ENCODE measurements at places on chromosomes 5 and 9. TPM values are rescaled to one million over a fixed set of nuclear protein-coding genes. Genes with fewer than 3 reads are reported as not detected.

DNA sequence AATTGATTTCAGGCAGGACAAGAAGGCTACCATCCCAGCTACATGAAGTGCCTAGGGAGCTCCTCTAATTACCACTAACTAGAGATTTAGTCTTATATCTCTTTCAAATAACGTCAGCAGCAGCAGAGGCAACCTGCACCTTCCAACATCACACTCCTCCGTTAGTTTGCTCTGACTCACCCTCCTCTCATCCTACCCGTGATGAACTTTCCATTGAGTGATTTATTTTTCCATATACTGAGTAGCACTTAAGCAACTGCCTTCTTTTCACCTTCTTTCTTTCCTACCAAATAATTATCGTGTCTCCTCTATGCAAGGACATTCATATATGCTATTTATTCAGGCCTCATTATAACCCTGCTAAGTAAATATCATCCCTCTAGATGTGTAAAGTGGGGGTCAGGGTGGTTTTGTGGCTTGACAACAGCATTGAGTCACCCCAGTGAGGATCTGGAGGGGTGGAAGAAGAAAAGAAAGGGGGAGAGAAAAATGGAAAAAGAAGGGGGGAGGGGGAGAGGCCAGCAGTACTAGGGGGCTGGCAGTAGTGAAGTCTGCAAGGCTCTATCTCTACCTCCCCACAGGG, 64.6 kb upstream of the CAST start:
- DNase-seq = no peak
- no peak overlapping the region for H3K27ac ChIP-seq
- H3K27me3 ChIP-seq = no peaks in the 10 kb centered on the region
- no peaks in the 10 kb centered on the region for H3K36me3 ChIP-seq
- no peaks in the 10 kb centered on the region for H3K4me1 ChIP-seq
- H3K4me3 ChIP-seq = no peak overlapping the region

DNA sequence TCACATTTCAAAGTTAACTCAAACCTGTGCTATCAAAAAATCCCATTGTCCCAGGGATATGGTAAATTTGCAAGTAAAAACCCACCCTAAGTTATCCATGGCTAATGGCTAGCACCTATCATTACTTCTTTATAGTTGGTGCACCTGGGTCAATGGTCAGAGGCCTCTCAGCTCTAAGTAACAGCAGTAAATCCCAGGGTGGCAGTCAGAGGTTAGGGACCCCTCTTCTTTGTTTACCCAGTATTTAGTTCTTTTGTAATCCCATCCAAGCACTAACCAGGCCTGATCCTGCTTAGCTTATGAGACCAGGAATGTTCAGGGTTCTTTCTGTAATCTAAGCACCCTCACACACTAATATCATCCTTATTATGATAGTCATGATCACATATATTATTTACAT, 52.1 kb upstream of the WWC1 start:
- DNase-seq = no peak
- no peak overlapping the region for H3K27ac ChIP-seq
- no peaks in the 10 kb centered on the region for H3K36me3 ChIP-seq
- no peak overlapping the region for H3K4me3 ChIP-seq

DNA sequence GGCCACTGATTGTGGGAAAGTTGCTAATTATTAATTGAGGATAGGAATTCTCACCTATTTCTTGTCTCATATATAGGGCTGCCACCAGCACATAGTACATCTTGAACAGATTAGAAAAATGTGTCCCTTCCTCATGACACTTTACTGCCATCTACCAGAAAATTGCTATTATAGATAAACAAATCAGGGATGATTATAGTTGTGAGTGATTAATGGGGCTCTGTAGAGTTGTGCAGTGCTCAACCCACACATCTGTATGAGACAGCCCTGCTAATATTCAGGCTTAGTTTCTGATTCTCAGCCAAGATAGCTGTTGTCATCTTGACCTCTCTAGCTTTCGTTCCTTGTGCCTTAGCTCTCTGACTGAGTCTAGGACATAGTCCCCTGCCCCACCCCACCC, 373.3 kb downstream of the TLE4 start:
- no peaks in the 10 kb centered on the region for H3K4me1 ChIP-seq
- no peak overlapping the region for H3K27ac ChIP-seq
- H3K27me3 ChIP-seq = no peaks in the 10 kb centered on the region
- H3K36me3 ChIP-seq = no peaks in the 10 kb centered on the region
- no peak for DNase-seq

DNA sequence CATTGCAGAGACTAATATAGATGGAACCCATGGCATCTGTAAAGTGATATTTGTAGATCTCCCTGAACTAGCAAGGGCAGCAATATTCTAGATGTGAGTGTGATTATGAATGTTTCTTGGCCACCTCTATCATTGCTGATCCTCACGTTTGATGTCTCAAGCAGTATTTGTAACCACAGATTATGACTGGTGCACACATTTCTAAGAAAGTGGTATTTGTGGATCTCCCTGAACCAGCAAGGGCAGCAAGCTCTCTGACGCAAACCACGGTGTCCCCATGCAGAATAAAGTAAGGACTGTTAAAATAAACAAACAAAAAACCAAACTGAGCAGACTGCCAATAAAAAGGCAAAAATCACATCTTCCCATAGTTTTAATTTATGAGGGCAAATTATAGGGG, 301.3 kb downstream of the CSNK1G3 start:
- DNase-seq = no peak
- H3K27me3 ChIP-seq = no peaks in the 10 kb centered on the region
- H3K27ac ChIP-seq = no peak overlapping the region
- H3K4me1 ChIP-seq = no peaks in the 10 kb centered on the region
- H3K4me3 ChIP-seq = no peak overlapping the region

DNA sequence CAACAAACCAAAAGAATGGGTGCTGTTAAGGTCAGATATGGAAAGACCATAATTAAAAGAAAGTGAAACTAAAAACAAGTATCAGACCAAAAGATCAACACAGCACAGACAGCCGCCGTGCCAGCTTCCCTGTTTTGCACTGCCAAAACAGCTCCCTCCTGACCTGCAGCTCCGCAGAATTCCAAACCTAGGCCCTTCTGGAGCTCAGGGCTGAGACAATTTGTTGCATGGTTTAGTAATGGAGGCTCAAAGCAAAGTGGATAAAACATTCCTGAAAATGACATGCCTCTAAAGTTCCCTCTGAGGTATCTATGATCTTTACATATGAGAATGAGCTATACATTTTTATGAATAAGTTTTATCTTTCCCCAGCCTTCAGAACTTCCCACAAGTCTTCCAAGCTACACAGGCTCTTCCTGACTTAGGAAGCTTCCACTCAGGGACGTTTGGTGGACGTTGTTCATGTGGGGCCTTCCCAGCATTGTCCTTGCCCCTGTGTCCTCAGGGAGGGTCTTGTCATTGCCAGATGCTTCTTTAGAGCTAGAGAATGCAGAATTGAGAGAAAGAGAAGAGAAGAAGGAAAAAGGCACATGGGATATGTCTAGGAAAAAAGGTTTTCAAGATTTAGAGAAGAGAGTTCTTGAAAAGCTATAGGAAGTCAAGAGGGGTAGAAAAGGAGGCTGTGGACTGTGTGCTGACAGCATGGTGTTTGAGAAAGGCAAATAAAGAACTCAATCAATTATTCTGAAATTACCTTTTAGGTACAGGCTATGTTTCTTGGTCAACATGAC, 28.4 kb upstream of the SSBP2 start:
- peak; percentile 47 for DNase-seq
- no peaks in the 10 kb centered on the region for H3K36me3 ChIP-seq
- H3K4me3 ChIP-seq = peak overlapping the region; percentile 32
- peak overlapping the region; percentile 70 for H3K27ac ChIP-seq
- H3K4me1 ChIP-seq = no peaks in the 10 kb centered on the region

GRCh38 chr5:83285661-83286398, 185.7 kb upstream of the VCAN start:
- no peak overlapping the region for H3K4me3 ChIP-seq
- H3K27ac ChIP-seq = no peak overlapping the region
- H3K27me3 ChIP-seq = no peaks in the 10 kb centered on the region

- DNase-seq = peak; percentile 43
- no peaks in the 10 kb centered on the region for H3K36me3 ChIP-seq
- no peak overlapping the region for H3K27ac ChIP-seq
- H3K27me3 ChIP-seq = no peaks in the 10 kb centered on the region
- H3K4me3 ChIP-seq = no peak overlapping the region
- H3K4me1 ChIP-seq = peaks cover 40% of the 10 kb centered on the region
Observed at GRCh38 chr9:99109522-99109921, 4.6 kb downstream of the TGFBR1 start.

- peaks cover 9% of the 10 kb centered on the region for H3K4me1 ChIP-seq
- H3K27me3 ChIP-seq = no peaks in the 10 kb centered on the region
- no peak for DNase-seq
- no peak overlapping the region for H3K4me3 ChIP-seq
Observed at GRCh38 chr9:37948417-37948980, 44.6 kb upstream of the SLC25A51 start.

GRCh38 chr5:72681781-72682180, 134.7 kb upstream of the TNPO1 start:
- no peak overlapping the region for H3K27ac ChIP-seq
- no peaks in the 10 kb centered on the region for H3K36me3 ChIP-seq
- H3K4me3 ChIP-seq = no peak overlapping the region
- no peaks in the 10 kb centered on the region for H3K4me1 ChIP-seq
- DNase-seq = no peak

DNA sequence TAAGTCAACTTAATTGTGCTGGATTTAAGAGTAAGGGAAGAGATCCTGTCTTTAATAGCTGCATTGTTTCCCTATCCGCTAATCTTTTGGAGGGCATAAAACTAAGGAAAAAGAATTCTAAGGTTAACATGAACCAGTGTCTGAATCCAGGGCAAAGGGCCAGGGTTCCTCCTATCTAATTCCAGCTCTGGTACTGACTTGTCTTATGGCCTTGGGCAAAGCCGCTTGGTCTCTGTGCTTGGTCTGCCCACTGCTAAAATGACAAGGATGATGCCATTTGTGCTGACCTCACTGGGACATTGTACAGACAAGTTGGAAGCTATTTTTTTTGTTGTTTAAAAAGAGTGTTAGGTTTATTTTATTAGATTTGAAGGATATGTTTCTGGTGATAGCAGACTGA, 334.7 kb upstream of the PIK3R1 start:
- peaks cover 33% of the 10 kb centered on the region for H3K4me1 ChIP-seq
- H3K36me3 ChIP-seq = no peaks in the 10 kb centered on the region
- H3K27ac ChIP-seq = no peak overlapping the region
- H3K27me3 ChIP-seq = no peaks in the 10 kb centered on the region

Gene TAF11L4
- not detected for total RNA-seq

Gene BAAT
- not detected for total RNA-seq

Gene DMRT3
- total RNA-seq = 0.39 TPM

Gene COL5A1
- total RNA-seq = 72.0 TPM

Gene PTPRD
- 1.7 TPM for total RNA-seq

Gene C5orf52
- total RNA-seq = not detected

Measured in tibial nerve (tissue), 4 donors.